ENCODE measurements at places on chromosomes 16 and 17. TPM values are rescaled to one million over a fixed set of nuclear protein-coding genes. Genes with fewer than 3 reads are reported as not detected.

- H3K27me3 ChIP-seq: no peaks in the 10 kb centered on the region
- no peak overlapping the region for H3K4me3 ChIP-seq
- H3K4me1 ChIP-seq: peaks cover 19% of the 10 kb centered on the region
- H3K27ac ChIP-seq: no peak overlapping the region
- peaks cover 75% of the 10 kb centered on the region for H3K36me3 ChIP-seq
These were observed 32.1 kb upstream of the IL17C start for GRCh38 chr16:88606148-88606757.

DNA sequence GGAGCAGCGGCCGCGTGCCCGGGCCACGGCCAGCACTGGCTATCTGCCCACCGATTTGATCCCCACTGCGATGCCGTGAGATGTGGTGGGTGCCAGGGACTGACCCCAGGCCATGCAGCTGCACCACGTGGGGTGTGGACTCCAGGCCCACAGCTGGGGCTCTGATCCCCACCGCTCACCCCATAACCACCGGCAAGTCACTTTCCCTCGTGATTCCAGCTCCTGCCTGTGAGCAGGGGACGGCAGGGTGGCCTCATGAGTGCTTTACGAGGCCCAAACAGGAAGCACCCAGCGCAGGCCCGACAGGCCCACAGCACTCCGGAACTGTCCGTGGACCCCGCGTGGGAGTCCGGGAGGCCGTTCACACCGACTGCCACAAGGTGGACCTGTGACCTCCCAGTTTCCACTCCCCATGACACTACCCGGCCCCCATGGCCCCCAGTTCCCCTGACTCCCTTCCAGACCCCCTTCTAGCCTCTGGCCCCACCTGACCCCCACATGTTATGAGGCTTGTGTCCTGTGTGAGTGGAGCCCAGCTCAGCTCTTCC is 616 bp downstream of the PTX4 start:
- H3K36me3 ChIP-seq: no peaks in the 10 kb centered on the region
- no peaks in the 10 kb centered on the region for H3K27me3 ChIP-seq
- H3K27ac ChIP-seq: no peak overlapping the region

GRCh38 chr17:71709946-71710345 is 410.9 kb upstream of the SOX9 start:
- H3K27ac ChIP-seq: no peak overlapping the region
- peak; percentile 31 for DNase-seq
- no peaks in the 10 kb centered on the region for H3K4me1 ChIP-seq
- no peaks in the 10 kb centered on the region for H3K36me3 ChIP-seq
- H3K4me3 ChIP-seq: no peak overlapping the region

The ZFP1 gene
- 23.3 TPM for polyA plus RNA-seq

The KCNJ16 gene
- polyA plus RNA-seq: 46.0 TPM

- H3K4me3 ChIP-seq: no peak overlapping the region
- H3K27me3 ChIP-seq: no peaks in the 10 kb centered on the region
- peaks cover 33% of the 10 kb centered on the region for H3K4me1 ChIP-seq
- peaks cover 4% of the 10 kb centered on the region for H3K36me3 ChIP-seq
- H3K27ac ChIP-seq: no peak overlapping the region
- no peak for DNase-seq
These were observed 108.6 kb downstream of the ANKRD11 start for GRCh38 chr16:89381788-89382187.

The USP43 gene
- polyA plus RNA-seq: 6.5 TPM

The PYDC1 gene
- polyA plus RNA-seq: 2.0 TPM

- no peak overlapping the region for H3K27ac ChIP-seq
- H3K4me1 ChIP-seq: peaks cover 10% of the 10 kb centered on the region
- DNase-seq: no peak
These were observed 94.0 kb upstream of the METRNL start for GRCh38 chr17:82985428-82985805.

DNA sequence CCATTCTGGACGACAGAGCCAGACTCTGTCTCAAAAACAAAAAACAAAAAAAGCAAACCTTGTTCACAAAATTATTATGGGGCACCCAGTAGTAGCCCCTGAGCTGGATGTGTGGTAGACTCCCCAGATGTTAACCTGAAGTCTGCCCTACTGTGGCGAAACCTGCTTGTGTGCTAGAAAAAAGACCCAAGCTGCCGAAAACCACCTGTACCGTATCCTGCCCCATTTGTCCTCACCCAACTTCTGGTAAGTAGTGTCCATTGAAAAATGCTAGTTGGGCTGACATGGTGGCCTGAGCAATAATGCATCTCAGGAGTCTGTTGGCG is 9.1 kb downstream of the RMI2 start:
- no peak for DNase-seq
- no peaks in the 10 kb centered on the region for H3K36me3 ChIP-seq
- H3K4me3 ChIP-seq: no peak overlapping the region
- peaks cover 6% of the 10 kb centered on the region for H3K4me1 ChIP-seq

GRCh38 chr16:89193576-89194293 is 6.6 kb downstream of the SLC22A31 start:
- DNase-seq: no peak
- H3K4me3 ChIP-seq: no peak overlapping the region
- peaks cover 22% of the 10 kb centered on the region for H3K4me1 ChIP-seq

- no peaks in the 10 kb centered on the region for H3K36me3 ChIP-seq
- no peaks in the 10 kb centered on the region for H3K27me3 ChIP-seq
- no peak overlapping the region for H3K4me3 ChIP-seq
- peaks cover 7% of the 10 kb centered on the region for H3K4me1 ChIP-seq
These were observed 26.2 kb upstream of the ZNF652 start for GRCh38 chr17:49388290-49388640.

The HSPB9 gene
- polyA plus RNA-seq: 0.51 TPM

The GSDMA gene
- 0.19 TPM for polyA plus RNA-seq

GRCh38 chr17:27379888-27380533 is 76.2 kb upstream of the KSR1 start:
- peak; percentile 85 for DNase-seq
- no peak overlapping the region for H3K4me3 ChIP-seq
- H3K27me3 ChIP-seq: no peaks in the 10 kb centered on the region
- peaks cover 39% of the 10 kb centered on the region for H3K4me1 ChIP-seq

GRCh38 chr17:50641357-50641756 is 6.7 kb downstream of the ABCC3 start:
- peaks cover 37% of the 10 kb centered on the region for H3K4me1 ChIP-seq
- peaks cover 12% of the 10 kb centered on the region for H3K27me3 ChIP-seq
- H3K4me3 ChIP-seq: no peak overlapping the region
- no peaks in the 10 kb centered on the region for H3K36me3 ChIP-seq
- DNase-seq: no peak
- H3K27ac ChIP-seq: no peak overlapping the region

The NOD2 gene
- 0.82 TPM for polyA plus RNA-seq

DNA sequence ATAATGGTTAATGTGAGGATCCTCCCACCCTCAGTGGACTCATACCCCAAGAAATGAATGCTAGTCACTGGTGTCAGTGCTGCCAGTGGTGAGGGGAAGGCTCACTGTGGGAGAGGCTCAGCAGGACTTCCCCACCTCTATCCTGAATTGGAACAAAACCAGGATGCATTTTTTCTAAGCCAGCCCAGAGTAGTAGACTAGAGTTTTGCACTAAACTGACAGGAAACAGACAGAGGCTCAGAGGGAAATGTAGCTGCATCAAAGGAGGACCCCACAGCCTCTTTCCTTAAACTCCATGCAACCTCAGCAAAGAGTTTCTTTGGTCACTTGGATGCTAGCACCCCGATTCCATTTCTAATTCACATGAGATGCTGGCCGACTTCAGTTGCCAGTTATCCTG is 10.7 kb upstream of the SKAP1 start:
- H3K36me3 ChIP-seq: no peaks in the 10 kb centered on the region
- no peak overlapping the region for H3K4me3 ChIP-seq
- no peaks in the 10 kb centered on the region for H3K27me3 ChIP-seq
- DNase-seq: no peak

The TLCD1 gene
- polyA plus RNA-seq: 7.6 TPM

GRCh38 chr17:56540836-56541235 is 52.7 kb upstream of the NOG start:
- no peak for DNase-seq
- no peaks in the 10 kb centered on the region for H3K27me3 ChIP-seq
- no peak overlapping the region for H3K4me3 ChIP-seq
- H3K4me1 ChIP-seq: no peaks in the 10 kb centered on the region
- H3K36me3 ChIP-seq: no peaks in the 10 kb centered on the region

DNA sequence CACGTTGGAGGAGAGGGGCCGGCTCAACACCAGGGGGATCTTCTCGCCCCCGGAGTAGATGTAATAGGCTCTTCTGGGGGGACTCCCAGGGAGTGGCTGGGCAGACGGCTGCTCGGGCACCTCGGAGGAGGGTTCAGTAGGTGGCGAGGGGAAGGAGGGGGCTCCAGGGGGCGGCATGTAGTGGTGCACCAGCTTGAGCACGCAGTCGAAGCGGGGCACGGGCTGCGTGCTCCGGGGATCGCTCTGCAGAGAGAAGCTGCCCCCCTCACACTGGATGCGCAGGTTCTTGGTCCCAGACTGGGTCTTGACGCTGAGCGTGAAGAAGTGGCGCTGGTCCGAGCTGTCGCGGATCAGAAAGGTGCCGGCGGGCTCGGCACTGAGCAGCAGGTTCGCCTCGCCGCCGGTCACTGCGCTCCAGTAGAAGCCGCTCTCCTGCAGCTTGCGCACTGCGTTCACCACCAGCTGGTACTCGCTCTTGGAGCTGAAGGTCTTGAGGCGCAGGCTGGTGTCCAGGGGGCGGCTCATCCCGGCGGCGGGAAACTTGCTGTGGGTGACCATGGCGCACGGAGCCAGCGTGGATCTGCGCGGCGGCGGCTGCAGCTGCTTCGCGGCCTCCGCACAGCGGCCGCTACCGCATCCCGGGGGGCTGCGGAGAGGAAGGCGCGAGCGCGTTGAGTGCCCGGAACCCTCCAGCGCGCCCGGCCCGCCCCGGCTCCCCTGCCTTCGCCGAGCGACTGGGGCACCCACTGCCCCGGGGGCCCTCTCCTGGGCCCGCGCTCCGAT is 1.1 kb downstream of the SOCS3 start:
- peak overlapping the region; percentile 45 for H3K4me3 ChIP-seq
- no peak overlapping the region for H3K27ac ChIP-seq
- peak; percentile 72 for DNase-seq
- peaks cover 18% of the 10 kb centered on the region for H3K36me3 ChIP-seq

DNA sequence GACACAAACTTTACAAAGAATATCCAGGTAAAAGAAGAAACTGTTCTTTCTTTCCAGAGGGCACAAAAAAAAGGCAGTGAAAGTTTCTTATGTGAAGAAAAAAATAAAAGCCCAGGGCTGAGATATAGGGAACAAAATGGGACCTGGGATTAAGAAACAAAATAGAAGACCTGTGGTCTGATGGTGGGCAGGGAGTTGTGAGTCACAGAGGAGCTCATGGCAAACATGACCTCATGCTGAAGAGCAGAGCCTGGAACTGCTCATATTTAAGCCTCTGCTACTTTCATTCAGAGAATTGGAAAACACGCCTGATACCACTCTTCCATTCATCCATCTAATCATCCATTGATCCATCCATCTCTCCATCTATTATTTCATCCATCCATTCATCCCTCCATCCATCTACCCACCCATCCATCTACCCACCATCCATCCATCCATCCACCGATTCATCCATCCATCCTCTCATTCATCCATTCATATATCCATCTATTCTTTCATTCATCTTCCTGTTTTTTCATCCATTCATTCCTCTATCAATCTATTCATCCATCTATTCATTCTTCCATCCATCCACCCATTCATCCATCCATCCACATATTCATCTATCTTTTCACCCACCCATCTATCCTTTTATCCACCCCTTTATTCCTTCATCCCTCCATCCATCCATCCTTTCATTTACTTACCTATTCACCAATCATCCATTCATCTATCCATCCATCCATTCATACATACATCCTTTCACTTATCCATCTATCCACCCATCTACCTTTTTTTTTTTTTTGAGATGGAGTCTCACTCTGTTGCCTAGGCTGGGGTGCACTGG is 30.0 kb downstream of the WFDC1 start:
- no peak overlapping the region for H3K27ac ChIP-seq
- H3K27me3 ChIP-seq: no peaks in the 10 kb centered on the region

DNA sequence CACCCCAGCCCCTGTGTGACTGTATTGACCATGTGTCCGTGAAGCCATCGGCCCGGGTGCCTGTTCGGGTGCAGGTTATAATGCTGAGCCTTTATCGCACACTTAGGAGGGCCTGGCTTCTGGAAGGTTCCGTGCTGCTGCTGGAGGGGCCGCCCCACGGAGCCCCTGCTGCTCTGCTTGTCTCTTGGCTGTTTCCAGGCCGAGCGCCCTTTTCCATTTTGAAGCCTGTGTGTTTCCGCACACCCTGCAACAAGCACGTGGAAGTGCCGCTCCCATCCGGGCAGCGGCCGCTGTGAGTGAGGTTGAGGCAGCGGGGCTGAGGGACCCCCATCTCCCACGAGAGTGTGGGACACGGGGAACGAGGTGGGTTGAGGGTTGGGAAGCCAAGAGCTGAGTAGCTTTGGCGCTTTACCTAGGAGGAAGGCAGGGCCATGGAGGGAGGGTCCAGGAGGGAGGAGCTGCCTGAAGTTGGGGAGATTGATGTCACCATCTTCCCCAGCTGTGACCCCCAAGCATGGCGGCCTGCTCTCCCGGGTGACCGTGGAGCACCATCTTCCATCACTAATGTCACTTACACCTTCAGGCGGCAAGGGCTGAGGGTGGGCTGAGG is 200.1 kb upstream of the GSE1 start:
- no peaks in the 10 kb centered on the region for H3K27me3 ChIP-seq
- no peak overlapping the region for H3K4me3 ChIP-seq
- peaks cover 4% of the 10 kb centered on the region for H3K36me3 ChIP-seq
- H3K4me1 ChIP-seq: peaks cover 18% of the 10 kb centered on the region

DNA sequence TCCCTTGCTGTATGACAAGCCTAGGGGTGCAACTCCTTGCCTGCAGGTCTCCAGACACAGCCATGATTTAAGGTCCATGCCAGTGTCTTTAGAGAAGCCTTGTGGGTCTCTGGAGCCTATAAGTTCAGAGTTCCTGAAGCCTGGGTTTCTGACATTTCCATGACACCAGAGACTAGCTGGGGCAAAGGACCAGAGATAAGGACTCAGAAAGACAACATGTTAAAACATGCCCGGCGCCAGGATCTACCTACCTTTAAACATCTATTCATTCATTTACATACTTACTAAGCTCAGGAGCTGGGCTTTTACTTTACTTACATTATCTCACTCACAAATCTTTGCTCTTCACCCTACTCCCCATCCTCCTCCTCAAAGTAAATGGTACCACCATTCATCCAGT is 1.5 kb downstream of the MRPL27 start:
- no peak overlapping the region for H3K27ac ChIP-seq
- peaks cover 34% of the 10 kb centered on the region for H3K36me3 ChIP-seq
- peaks cover 11% of the 10 kb centered on the region for H3K4me1 ChIP-seq
- H3K27me3 ChIP-seq: no peaks in the 10 kb centered on the region
- no peak for DNase-seq

The COQ9 gene
- polyA plus RNA-seq: 75.6 TPM

The SEPTIN12 gene
- 0.47 TPM for polyA plus RNA-seq

GRCh38 chr17:21296097-21297025 is 11.8 kb downstream of the MAP2K3 start:
- no peak overlapping the region for H3K4me3 ChIP-seq
- H3K27ac ChIP-seq: no peak overlapping the region
- DNase-seq: no peak
- H3K4me1 ChIP-seq: peaks cover 18% of the 10 kb centered on the region

- H3K27me3 ChIP-seq: no peaks in the 10 kb centered on the region
- H3K27ac ChIP-seq: no peak overlapping the region
- H3K4me1 ChIP-seq: no peaks in the 10 kb centered on the region
- no peak overlapping the region for H3K4me3 ChIP-seq
- no peak for DNase-seq
- no peaks in the 10 kb centered on the region for H3K36me3 ChIP-seq
These were observed 24.4 kb downstream of the HS3ST4 start for GRCh38 chr16:25716186-25716585.

- peak; percentile 31 for DNase-seq
- H3K36me3 ChIP-seq: no peaks in the 10 kb centered on the region
- no peak overlapping the region for H3K4me3 ChIP-seq
- H3K27ac ChIP-seq: no peak overlapping the region
- peaks cover 3% of the 10 kb centered on the region for H3K4me1 ChIP-seq
These were observed 205.7 kb downstream of the TANC2 start for GRCh38 chr17:63171428-63172393.

The ZFPM1 gene
- polyA plus RNA-seq: 8.7 TPM

All from spinal cord (tissue), 10 donors.